Astrocyte of the spinal cord (primary cell): ENCODE measurements at places on chromosomes 11 and 22.

DNA sequence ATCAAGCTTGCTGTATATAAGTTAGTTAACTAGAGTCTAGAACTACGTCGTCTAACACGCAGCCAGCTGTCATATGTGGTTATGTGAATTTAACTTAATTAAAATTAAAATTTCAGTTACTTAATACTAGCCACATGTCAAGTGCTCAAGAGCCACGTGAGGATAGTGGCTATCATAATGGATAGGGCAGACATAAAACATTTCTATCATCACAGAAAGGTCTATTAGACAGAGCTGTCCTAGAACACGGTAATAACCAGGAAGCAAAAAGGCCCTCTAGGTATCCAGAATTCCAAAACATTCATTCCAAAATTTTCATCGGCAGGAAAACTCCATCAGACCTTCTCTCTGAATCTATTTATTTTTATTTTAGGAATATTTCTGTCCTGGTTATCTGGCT lies 123.9 kb downstream of the RBFOX2 start:
- DNase-seq = no peak

DNA sequence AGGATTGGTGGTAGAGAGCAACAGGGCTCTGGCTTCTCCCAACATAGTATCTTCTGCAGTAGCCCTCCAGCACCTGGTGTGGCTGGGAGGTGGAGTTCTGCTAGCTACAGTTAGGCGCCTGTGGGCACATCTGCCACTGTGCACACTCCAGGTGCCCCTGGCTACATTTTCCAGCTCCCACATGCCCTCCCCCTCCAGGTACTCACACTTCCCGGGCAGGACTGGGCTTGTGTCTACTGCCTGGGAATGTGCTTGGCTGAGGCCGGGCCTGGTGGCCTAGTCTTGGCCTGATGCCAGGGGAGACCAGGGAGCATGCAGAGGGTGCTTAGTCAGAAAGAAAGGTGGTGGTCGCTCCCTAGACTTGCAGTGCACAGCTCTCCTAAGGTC lies 15.8 kb downstream of the PHLDB1 start:
- DNase-seq = peak; percentile 28

- DNase-seq = no peak
These were observed 6.5 kb upstream of the USP28 start for GRCh38 chr11:113881856-113882255.

DNA sequence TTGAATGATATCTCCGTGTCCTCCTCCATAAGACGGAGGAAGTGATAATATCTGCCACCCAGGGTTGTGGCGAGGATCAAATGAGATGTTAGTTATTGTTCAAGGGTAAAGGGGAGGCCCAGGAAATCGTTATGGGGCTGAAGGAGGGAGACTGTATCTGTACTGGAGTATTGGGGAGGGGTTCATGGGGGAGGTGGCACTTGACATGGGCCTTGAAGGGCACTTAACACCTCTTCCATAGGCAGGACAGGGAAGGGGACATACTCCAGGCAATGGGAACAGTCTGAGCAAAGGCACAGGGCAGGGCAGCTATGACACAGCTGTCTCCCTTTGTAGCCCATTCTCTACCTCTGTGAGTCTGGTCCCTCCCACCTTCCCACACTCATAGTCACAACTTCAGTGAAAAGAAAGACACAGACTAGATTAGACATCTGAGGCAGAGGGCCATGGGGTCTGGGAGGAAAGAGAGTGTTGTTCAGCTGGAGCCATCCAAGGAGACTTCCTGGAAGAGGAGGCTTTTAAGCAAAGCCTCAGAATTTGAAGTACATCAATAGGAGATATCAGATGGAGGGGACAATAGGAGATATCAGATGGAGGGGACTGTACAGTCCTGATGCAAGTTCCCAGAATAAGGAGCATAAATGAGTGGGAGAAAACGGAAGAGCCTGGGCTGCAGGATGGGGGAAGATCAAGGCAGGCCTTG lies 15.8 kb upstream of the DGKZ start:
- DNase-seq = no peak

- DNase-seq = no peak
These were observed 12.9 kb upstream of the CRY2 start for GRCh38 chr11:45834298-45834756.
